ENCODE measurements at places on chromosomes 7 and 10.

DNA sequence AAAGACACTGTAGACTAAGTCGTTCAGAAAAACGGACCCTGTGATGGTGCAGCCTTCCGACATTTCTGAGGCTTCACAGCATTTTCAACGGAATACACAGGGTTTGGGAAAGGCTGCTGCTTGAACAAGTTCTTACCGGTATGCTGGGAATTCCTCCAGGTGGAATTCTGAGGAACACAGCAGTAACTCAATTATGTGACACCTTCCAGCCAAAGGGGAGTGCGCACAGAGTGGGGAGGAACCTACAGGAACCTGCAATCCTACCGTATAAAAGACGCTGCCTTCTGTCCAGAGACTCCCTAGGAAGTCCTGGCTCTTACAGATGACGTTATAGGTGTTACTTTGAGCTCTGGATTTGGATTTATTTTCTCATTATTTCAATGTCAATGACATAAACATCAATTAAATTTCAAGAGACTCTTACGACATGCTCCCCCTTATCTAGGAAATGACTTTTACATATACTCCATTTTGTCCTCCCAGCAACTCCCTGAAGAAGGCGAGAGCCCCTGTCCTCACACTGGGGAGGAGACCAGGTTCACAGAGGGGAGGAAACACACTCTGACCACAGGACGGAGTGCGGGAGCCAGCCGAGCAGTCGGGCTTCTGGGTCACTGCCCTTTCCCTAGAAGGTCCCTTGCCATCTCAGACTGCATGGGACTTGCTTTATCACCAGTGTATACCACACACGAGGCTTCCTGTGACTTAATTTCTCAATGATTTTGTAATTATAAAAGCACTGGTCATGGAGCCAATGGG is 27.9 kb downstream of the VIPR2 start:
- no peak for DNase-seq

- DNase-seq = no peak
These were observed 80.7 kb downstream of the INHBA start for GRCh38 chr7:41621953-41622831.

GRCh38 chr7:50556247-50556991 is 8.8 kb downstream of the DDC start:
- DNase-seq = no peak

- no peak for DNase-seq
These were observed 828.8 kb upstream of the MBL2 start for GRCh38 chr10:53601260-53601875.

DNA sequence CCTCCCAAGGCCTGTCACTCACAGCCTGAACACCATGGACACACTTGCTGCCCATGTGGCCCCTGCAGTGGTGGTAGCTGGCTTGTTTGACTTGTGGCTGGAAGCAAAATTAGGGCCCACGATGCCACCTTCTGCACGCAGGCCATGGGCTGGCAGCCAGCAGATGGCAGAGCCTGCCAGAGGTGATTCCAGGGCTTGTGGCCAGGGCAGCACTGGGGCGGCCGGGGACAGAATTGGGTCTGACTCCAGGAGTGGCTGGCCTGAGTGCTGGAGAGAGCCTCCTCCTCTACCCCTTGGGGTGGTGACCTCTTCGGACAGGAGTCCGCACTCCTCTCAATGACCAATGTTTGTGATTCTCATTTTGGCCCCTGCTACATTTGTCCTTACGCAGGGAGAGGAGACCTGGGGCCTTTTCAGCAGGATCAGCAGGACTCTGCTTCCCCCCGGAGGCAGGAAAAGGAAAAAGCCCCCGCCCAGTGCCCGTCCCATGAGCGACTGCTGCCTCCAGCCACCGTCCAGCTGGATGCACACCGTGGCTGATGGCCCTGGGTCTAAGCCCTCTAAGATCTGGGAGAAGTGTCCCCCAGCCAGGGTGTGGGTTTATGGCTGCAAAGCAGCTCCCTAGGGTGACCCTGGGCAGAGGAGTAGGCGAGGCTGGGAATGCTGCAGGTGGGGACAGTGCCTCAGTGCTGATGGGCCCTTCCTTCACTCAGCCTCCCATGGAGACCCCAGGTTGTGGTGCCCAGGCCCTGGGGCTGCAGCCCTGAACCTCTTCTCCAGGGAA is 26.5 kb downstream of the DNAJB12 start:
- peak; percentile 84 for DNase-seq

DNA sequence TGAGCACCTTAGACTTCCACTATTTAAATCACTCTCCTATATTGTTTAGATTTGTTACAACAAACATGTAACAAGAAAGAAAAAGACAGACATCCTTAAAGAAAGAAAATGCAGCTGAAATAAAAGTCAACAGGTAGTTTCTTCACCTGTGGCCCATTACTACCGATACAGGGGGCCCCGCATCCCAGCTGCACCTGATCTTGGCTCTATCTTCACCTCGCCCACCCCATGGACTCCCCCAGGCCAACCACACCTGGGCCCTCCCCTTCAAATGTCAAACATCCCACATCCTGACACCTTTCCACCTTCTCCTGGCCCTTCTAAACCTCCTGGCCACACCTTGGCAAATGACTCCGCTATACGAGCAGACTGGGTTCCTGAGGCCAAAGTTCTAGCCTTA is 7.0 kb downstream of the DDX56 start:
- no peak for DNase-seq

GRCh38 chr10:52577047-52577446 is 195.5 kb downstream of the MBL2 start:
- DNase-seq = no peak

- DNase-seq = no peak
These were observed 45.3 kb downstream of the GRID2IP start for GRCh38 chr7:6505685-6506559.

DNA sequence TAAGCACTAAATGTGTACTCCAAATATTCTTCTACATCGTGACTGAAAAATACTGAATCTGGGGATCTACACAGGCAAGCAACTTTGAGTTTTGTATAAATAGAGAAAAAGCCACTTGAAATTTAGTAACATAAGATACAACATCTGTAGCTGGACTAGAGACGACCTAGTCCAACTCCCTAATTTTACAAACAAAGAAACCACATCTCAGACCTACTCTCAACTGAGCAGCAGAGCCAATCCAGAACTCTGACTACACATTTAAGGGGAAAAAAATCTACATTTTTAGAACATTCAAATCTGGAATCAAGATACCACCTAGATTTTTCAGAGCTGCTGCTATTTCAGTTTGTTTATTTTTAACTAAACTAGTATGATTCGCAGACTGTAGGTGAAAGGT is 88.9 kb downstream of the CABCOCO1 start:
- no peak for DNase-seq

GRCh38 chr7:2566348-2566889 is 7.6 kb downstream of the IQCE start:
- DNase-seq = no peak

DNA sequence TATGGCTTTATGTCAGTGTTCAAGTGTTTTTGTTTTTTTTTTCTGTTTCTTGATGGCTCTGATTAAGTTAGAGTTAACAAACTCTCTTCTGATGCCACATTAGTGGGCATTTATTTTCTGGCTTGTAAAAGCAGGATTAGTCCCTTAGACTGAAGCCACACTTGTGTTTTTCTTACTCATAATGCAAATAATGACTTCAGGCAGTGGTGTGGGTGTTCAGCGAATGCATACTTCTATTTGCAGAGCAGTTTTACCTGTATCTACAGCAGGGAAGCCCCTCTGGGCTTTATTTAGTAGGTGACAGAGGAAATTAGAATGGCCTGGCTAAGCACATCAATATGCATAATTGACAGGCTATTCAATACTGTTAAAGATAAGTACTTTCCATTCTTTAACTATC is 79.9 kb downstream of the CNNM2 start:
- DNase-seq = no peak

GRCh38 chr7:91043186-91043585 is 221.0 kb upstream of the FZD1 start:
- no peak for DNase-seq

DNA sequence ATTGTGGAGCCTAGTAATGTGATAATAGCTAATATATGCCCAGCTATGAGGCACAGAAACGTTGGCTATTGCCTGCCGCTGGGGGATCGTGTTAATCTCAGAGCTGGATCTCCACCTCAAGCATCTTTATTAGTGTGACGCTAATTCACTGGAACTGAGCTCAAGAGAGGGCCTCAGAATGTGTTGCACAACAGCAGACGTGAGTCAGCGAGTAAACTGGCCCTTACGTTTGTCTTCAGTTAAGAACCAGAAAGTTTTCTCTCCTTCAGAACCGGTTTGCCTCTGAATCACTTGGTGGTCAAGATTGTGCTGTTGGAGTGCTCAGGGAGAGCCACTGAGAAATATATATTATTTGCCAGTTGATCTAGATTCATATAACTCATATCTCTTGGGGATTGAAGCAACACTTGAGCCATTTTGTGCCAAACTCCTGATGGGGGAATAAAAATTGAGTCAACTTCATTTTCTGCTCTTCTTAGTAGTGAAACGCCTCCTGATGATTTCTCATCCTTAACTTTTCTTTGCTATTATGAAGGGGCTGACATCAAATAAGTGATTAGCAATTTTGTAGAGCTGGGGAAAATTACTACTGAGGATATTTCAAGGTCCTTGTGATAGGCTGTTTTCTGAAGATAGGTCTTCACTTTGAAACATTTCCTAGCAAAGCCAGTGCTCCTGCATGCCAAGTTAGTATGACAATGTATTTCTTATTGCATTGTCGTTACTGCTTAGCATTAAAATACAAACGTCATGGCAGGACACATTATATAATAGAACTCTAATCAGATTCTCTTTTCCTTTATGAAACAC is 22.3 kb downstream of the BZW2 start:
- DNase-seq = no peak

GRCh38 chr10:89566992-89567391 is 31.6 kb upstream of the SLC16A12 start:
- DNase-seq = no peak

DNA sequence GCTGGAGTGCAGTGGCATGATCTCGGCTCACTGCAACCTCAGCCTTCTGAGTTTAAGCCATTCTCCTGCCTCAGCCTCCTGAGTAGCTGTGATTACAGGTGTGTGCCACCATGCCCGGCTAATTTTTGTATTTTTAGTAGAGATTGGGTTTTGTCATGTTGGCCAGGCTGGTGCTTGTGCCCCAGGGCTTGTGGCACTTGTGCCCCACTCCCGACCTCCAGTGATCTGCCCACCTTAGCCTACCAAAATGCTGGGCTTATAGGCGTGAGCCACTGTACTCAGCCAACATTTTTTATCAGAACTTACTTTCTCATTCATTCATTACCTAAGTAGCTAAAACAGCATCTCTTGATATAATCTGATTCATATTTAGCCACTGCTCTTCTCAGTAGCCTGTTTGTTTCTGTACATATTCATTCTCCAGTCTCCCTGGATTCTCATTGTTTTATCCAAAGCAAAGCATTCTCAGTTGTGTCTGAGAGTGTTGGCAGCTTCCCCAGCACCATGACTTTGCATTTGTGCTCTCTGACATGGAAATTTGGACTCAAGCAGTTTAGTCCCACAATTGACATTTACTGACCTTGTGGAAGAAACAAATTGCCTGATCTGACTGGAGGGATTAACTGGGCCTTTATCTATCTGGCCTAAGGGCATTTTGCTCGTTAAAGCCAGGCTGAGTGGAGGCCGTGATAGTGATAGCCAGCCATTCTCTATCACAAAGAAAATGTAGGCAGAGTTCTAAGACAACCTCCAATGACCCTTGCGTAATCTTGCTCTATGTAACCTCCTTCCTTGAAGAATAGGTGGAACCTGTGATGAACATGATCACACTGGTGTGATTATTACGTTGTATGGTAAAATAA is 44.9 kb downstream of the AKR1B15 start:
- no peak for DNase-seq

DNA sequence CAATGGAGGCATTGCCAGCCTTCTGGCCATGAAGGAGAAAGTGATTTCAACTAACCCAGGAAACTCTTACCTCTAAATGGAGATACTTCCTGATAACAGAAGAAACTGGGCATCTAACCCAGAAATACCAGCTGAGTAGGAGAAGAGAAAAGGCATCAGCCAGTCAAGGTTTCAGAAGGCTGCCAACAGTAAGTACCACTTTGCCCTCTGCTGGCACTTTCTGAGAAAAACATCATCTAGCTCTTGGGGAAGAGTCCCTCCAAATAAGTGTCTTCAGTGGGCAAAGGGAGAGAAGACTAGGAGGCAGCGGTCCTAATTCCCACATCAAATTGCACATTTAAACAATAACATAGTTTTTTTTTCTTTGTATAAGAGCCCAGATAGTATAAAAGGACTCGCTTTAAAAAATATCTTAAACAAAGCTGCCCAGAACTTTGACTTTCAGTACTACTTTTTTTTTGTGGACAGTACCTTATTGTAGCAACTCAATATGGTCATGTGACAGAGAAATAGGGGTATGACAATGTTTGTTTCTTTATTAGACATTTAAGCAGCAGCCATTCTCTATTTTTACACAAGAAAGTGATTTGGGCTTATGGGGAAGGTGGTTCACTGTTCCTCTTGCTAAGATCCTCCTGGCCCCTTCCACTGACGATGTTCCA is 157.3 kb downstream of the CTTNBP2 start:
- DNase-seq = no peak

- no peak for DNase-seq
These were observed 51.5 kb downstream of the PFKFB3 start for GRCh38 chr10:6254201-6254600.

DNA sequence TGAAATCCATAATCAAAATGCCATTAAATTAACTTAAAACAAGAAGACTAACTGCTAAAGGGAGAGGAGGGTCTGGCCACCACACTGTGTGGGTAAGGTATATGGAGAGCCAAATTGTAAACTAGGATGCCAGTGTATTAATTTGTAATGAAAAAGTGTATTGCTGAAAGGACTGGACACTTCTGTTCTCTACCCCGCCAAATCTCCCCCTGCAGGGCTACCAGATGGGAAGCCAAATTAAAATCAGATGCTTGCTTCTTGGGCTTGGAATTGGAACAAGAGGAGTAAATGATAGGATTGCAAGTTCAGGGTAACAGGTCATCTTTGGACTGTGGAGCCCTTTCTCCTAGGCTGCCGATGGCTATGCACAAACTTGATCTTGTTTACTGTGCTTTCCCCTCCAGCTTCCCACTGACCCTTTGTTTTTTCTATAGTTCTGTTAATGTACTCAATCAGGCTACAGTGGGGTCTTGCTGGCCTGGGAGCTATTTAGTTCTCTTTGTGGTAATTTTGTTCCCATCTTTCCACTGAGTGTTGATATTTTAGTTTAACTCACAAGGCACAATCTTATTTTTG is 932.1 kb upstream of the C7orf33 start:
- DNase-seq = no peak

- no peak for DNase-seq
These were observed 37.2 kb downstream of the IKZF1 start for GRCh38 chr7:50341724-50342123.
